ENCODE measurements at places on chromosomes 12 and 14.

GRCh38 chr12:55188974-55189556, 31.8 kb upstream of the OR10A7 start:
- no peak for DNase-seq

GRCh38 chr12:80445083-80445793, 1.2 kb downstream of the PTPRQ start:
- DNase-seq = no peak

DNA sequence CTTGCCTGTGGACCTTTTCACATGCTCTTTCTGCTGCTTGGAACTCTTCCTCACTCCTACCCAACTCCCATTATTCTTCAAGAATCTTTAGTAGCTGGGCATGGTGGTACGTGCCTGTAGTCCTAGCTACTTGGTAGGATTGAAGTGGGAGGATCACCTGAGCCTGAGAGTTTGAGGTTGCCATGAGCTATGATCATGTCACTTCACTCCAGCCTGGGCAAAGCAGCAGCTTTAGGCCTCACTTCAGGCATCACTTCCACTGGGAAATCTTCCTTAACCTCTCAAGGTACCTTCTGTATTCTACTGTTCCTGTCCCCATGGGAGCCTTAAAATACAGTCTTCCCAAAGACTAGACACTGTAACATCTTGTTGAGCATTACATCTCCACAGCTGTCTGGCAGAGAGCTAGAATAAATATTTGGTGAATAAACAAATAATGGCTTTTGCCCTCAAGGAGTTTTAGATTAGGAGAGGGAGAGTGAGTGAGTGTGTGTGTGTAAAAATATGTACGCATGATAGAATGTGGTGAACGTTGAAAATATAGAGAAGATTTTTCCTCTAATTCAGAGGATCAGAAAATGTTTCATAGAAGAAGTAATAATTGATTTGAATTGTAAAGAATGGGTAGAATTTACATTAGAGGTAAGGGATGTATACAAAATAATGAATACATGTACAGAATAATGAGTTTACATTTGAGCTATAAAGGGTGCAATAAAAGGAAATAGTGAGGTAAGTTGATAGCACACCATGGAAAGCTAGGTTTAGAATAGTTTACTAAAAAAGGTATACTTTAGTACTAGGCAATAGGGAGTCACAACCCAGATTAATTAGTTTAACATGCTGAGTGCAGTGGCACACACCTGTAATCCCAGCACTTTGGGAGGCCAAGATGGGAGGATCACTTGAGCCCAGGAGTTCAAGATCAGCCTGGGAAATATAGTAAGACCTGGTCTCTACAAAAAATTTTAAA, 29.2 kb upstream of the BMAL2 start:
- DNase-seq = no peak

GRCh38 chr12:58731096-58731495, 189.2 kb downstream of the LRIG3 start:
- no peak for DNase-seq

GRCh38 chr12:123720141-123720814, 8.1 kb downstream of the ATP6V0A2 start:
- DNase-seq = no peak

GRCh38 chr12:24049101-24049500, 99.6 kb upstream of the SOX5 start:
- no peak for DNase-seq

DNA sequence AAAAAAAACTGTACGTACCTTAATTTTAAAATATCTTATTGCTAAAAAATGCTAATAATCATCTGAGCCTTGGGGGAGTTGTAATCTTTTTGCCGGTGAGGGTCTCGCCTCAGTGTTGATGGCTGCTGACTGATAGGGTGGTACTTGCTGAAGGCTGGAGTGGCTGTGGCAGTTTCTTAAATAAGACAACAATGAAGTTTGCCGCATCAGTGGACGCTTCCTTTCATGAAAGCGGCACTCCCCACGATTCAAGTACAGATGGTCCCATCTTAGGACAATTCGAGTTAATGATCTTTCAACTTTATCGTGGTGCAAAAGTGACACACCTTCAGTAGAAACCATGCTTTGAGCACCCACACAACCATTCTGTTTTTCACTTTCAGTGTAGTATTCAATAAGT, 7.6 kb upstream of the PLD4 start:
- DNase-seq = no peak

DNA sequence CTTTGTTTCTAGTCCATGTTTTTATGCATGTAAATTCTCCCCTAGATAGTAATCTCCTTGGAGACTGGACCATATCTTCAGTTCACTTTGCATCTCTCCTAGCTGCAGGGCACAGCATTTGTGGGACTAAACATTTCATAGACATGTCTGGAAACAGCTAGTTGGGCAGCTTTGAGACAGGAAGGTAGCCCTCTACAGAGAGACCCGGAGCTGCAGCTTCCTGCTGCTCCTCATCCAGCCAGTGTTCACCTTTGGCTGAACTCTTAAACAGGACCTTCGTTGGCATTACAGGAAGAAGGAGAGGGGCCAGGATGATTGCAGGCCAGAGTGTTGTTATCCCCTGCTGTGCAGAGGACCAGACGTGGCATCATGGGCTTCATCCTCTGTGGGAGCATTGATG, 52.9 kb downstream of the GNS start:
- no peak for DNase-seq

DNA sequence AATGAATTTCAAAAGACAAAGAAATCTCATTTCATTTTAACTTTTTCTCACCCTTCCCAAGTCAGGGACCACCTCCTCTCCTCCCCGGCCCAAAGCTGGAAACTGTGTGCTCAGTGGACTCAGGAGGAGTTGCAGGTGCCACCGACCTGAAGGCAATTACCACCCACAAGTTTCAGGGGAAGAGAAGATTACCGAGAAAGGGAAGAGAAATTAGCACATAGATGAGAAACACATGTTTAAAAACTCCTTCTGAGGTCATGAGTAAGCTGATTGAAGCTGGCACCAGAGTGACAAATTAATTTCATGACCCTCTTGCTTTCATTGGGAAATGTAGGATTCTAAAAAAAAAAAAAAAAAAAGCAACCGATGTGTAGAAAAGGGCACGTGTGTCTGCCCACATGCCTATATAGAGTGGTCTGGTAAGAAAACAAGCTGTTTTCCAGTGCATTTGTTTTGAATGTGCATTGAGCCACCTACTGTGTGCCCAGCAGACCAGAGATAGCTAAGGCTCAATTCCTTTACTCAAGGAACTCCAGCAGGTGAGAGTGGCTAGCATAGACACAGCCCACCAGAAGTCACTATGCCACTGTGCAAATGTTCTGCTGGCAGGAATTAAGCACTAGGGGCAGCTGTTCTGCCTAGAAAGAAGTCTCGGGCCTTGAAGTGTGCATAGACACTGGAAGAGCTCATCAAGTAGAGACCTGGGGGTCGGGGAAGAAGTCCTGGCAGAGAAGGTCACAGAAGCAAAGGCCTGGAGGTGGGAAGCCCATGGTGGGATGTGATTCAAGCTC, 30.5 kb downstream of the DPF3 start:
- DNase-seq = no peak

- no peak for DNase-seq
Observed at GRCh38 chr12:12943586-12944260, 8.2 kb downstream of the GPRC5D start.

DNA sequence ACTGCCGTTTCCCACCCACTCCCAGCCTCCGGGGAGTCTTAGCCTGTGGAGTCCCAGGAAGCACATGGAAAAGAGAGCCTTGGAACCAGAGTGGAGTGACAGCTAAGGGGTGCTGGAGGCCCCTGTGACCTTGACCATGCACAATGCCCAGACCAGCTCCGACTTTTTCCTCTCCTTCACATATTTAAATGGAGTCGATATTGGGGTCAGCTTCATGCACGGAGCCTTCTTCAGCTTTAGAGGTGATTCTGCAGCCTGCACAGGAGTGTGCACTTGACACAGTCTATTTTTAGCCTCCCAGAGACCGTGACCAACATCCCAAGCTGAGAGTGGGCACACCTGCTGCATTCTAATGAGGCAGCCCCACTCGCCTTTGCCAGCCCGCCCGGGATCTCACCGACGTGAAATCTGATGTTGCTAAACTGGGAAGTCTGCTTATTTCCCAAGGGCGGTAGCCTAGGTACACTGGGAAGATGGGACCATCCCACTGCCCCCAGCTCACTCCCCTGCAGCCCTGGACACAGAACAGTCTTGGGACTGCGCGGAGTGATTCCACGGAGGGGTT, 47.5 kb downstream of the PRMT8 start:
- no peak for DNase-seq

- DNase-seq = no peak
Observed at GRCh38 chr12:6941267-6941666, 2.3 kb upstream of the RNU7-1 start.

- DNase-seq = no peak
Observed at GRCh38 chr12:91574391-91574790, 391.8 kb upstream of the DCN start.

DNA sequence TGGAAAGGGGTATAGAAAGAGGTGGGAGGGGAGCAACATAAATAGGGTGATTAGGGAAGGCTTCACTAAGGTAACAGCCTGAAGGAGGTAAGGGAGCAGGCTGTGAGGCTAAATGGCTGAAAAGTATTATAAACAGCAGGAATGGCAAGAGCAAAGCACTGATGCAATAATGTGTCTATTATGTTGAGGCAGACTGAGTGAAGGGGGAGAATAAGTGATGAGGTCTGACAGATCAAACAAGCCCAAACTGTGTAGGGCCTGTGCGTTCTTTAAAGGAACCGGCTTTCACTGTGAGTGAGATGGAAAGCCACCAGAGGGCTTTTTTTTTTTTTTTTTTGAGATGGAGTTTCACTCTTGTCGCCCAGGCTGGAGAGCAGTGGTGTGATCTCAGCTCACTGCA, 6.7 kb upstream of the VCPKMT start:
- no peak for DNase-seq

- DNase-seq = no peak
Observed at GRCh38 chr12:14613718-14614117, 46.0 kb upstream of the PLBD1 start.
